Activated gamma-delta T cell (primary cell): ENCODE measurements at places on chromosomes 4 and X.

GRCh38 chr4:53511014-53511413 is 80.3 kb downstream of the LNX1 start:
- no peak for DNase-seq

- no peak for DNase-seq
These were observed 237.5 kb downstream of the COL25A1 start for GRCh38 chr4:109065006-109065405.

- no peak for DNase-seq
These were observed 756.1 kb downstream of the FAM133A start for GRCh38 chrX:94430091-94430490.

DNA sequence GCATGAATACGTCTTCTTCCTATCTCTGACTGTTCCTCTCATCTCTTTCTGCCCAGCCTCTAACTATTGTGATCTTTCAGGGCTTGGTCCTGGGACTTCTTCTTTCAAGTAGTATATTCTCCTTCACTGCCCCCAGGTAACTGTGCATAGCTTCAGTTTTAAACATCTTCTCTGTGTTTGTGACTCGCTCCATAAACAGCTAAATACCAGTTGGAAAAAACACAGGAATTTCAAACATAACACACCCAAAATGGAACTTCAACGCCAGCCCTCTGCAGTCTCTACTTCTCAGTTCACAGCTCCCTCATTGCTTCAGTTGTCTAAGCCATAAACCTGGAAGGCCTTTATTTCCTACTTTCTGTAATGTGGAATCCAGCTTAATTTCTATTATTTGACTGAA is 16.6 kb downstream of the TRIML2 start:
- no peak for DNase-seq

DNA sequence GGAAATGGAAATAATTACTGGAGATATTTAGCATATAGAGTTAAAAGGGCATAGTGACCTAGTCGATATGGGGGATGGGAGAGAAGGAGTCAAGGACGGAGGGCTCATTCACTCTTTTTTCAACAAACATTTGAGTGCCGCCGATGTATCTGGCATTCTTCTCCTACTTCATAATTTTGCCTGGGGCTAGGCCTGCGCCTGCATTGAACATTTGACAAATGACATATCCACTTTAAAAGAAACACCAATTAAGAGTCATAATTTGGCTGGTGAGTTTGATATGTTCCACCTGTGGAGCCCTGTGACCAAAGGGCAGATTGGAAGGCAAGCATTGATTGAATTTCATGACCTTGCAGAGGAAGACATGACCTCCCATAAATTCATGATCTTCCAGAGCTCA is 2.6 kb upstream of the GPC3 start:
- no peak for DNase-seq

- DNase-seq, result no peak
These were observed 86.3 kb downstream of the PPP2R2C start for GRCh38 chr4:6386091-6386490.

DNA sequence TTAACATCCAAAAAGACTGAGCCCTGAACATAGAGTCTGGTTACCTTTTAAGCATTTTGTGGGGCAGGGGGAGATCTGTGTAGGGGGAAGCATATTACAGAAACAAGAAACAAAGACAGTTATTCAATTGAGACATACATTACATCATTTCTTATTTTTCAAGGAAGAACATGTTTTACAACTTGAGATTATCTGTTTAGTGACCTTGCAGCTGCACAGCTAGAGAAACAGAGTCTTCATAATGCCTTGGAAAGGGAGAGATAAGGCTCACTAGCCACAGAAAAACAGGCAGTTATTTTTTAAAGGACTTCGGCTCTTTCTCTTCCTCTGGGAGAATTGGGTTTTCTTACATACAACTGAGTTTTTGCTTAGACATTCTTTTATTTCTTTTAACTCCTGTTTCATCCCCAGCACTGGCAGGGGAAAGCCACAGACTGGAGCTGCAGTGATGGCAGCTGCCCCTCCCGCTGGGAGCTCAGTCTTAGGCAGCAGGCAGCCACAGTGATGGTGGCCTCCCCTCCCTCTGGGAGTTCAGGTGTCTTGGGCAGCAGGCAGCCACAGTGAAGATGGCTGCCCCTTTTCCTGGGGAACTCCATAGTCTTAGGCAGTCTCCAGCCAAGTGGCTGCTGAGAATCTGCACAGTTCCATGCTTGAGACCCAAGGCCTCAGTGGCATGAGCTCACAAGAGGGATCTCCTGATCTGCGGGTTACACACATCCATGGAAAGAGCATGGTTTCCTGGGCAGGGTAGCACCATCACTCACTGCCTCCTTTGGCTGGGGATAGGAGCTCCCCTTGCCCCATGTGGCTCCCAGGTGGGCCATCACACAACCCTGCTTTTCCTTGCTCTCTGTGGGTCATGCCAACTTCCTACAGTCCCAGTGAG is 19.4 kb upstream of the TMPRSS11F start:
- DNase-seq, result no peak

DNA sequence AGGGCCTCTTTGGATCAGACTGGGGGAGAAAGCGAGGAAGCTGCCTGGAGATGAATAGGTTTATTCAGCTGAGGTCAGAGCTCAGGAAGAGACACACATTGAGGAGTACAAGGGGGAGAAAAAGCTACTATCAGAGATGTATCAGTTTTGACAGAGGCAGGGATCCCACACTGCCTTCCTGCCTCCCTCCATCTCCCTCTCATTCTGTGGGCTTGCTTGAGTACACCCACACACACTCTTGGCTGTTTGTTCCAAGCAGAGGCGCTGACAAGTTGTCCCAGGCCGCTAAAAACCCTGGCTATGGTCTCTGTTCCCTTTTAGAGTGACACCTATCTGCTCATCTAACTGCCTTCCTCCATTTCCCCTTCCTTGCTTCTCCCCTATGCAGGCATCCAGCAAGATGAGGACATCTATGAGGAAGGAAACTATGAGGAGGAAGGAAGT is 5.2 kb downstream of the TSPYL2 start:
- no peak for DNase-seq

GRCh38 chr4:99121008-99121407 is 23.1 kb downstream of the ADH4 start:
- DNase-seq, result no peak

GRCh38 chr4:52142816-52143215 is 91.7 kb downstream of the SPATA18 start:
- DNase-seq, result no peak

- no peak for DNase-seq
These were observed 1537.8 kb upstream of the PABPC4L start for GRCh38 chr4:135739354-135739753.

GRCh38 chr4:87910795-87911194 is 64.7 kb upstream of the SPP1 start:
- no peak for DNase-seq

DNA sequence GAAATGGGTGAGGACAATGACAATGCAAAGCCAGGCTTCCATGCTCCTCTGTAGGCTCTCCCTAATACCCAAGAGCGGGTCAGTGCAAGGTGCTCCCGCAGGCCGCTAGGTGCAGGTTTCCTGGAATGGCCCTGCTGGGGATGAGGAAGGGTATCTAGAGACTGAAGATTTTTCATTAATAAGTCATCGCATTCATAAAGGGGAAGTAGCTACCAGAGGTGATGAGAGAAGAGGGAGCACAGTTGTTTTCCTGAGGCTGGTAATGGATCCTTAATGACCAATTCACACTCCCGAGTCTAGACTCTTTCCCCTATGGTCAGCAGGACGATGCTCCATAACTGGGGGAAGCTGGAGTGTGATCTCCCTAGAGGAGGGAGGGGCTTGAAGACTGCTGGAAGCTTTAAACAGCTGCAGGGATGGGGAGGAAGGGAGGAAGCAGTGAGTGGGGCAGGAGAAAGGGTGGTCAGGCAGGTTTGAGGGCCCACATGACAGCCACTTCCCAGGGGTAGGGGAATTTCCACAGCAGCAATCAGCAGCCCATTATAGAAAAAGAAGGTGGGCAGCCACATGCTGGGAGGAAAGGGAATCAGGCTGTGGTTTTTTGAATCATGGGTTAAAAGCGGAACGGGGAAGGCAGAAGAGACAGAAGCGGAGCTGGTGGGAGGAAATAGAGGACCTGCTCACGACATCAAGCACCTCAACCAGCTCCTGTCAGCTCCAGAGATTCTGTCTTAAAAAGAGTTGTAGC is 10.2 kb upstream of the ATP6AP2 start:
- no peak for DNase-seq
